ENCODE measurements at places on chromosomes 4 and X.

DNA sequence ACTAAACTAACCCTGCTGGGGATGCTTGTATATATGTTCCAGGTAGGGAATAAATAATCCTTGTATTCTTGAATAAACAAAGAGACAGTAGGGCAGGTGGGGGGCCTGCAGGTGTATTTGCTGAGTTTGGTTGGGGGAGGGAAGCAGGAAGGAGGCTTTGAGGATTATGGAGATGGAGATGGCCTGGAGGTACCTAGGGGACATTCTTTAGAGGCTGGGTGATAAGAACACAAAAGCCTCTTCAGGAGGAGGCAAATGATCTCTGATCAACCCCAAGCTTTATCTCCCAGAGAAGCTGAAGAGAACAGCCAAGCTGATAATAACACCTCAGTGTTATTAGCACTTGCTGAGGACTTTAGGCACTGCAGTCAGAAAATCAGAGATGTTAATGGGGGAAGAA, 187.7 kb downstream of the MGST2 start:
- DNase-seq, result no peak

DNA sequence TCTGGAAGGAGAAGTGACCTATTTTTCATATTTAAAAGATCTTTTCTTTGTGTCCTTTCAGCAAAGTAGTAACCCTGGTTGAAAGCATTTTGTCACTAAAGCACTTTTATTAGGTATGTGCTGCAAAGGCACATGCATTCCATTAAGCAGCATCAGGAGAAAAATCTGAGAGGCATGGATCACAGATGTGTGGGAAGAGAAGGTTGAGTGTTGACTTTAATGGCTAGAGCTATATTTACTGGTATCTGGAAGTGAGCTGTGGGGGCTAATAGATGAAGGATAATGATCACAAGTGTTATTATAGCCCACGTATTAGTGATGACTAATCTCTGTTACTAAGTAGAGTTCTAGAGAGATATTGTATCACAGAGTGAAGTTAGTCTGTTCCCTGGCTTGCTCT, 1520.7 kb downstream of the ARAP2 start:
- DNase-seq, result no peak

DNA sequence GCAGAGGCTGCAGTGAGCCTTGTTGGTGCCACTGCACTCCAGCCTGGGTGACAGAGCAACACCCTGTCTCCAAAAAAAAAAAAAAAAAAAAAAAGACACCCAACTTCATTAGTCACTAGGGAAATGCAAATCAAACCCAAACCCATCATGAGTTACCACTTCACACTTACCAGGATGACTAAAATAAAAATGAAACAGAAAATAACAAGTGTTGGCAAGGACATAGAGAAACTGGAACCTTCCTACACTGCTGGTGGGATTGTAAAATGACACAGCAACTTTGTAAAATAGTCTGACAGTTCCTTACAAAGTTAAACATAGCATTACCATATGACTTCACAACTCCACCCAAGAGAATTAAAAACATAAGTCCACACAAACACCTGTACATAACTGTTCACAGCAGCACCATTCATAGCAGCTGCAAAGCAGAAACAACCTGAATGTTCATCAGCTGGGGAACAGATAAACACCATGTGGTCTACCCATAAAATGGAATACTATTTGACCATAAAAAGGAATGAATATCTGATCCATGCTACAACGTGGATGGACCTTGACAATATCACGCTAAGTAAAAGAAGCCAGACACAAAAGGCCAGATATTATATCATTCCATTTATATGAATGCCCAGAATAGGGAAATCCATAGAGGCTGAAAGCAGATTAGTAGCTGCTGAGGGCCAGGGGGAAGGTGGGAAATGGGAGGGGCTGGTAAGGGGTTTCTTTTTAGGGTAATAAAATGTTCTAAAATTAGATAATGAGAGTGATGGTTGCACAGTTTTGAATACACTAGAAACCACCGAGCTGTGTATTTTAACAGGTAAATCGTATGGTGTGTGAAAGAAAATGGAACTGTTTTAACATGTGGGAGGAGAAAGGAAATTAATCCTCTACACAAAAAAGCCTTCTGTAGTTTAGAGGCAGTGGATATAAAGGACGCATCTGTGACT, 18.3 kb downstream of the CD99L2 start:
- peak; percentile 15 for DNase-seq

DNA sequence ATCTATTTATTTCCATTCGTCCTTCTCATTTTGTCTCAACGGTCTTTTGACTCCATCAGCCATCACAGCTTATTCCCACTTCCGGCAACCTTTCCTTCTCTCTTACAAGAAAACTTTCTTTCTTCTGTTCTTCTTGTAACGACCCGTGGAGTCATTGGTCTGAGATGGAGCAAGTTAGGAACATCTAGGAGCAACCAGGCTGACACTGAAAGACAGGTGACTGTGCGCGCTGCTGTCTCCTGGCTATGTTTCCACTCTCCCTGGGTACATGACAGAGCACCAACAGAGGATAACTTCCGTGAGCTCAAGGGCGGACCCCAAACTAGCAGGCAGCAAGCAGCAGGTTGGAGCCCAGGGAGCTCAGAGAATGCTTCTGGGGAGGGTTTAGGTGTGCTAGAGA, 2.5 kb downstream of the FGF5 start:
- no peak for DNase-seq
